D721Med (cell line): ENCODE measurements at places on chromosomes 1 and 21.
A peak's percentile ranks its signal among the peaks of the same experiment; 100 is the strongest.

- DNase-seq, result no peak
Measured at GRCh38 chr21:36261459-36261858, 58.5 kb upstream of the MORC3 start.

GRCh38 chr1:227131193-227131592 is 187.1 kb downstream of the CDC42BPA start:
- no peak for DNase-seq

DNA sequence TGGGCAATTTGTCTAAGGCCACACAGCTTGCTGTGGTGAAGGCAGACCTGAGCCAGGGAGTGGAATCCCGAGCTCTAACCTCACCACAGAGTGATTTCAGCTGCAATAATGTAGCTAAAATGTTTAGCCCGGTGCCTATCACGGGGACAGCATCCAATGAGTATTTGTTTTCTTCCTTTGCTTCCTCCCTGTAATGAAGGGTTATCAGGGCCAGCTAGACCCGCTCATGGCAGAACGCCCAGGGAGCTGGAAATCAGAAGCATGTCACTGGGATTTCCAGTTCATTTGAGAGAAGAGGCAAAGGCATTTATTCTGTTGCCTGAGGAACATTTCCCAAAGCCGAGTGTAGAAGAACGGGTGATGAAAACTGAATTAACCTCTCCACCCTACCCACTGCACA is 183.1 kb downstream of the ZSCAN20 start:
- DNase-seq, result no peak

DNA sequence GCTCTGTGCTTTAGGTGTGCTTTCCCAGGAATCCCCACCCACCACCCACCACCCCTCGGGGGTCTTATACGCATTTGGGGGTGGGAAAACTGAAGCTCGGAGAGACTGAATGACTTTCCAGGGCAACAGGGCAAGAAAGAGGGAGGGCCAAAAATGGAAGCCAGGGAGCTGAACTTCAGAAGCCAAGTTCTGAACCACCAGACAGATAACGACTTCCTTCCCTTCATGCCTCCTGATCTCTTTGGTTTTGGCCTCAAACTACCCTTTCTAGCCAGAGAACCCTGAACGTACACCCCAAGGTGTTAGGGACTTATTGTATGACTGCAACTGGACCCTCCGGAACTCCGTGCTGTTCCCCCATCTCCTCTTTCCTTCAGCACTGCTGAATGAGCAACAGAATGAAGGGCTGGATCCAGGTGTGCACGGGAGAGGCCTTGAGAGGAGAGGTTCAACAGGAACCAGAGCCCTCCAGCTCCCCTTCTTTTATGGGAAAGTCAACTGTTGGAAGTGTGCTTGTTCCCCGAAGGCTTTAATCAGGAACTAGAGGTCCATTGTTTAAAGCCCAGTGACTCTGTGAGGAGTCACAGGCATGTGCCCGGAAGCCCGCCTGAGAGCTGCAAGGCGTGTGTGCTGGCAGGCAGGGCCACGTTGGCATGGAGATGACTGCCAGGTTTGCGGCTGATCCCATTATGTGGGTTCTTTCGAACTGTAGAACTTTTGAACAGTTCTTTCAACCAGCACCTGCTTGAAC is 3.1 kb downstream of the BACE2 start:
- DNase-seq, result no peak

- DNase-seq, result no peak
Measured at GRCh38 chr1:57550092-57550491, 126.2 kb upstream of the DAB1 start.

- DNase-seq, result no peak
Measured at GRCh38 chr1:209685821-209686220, 10.6 kb downstream of the G0S2 start.

DNA sequence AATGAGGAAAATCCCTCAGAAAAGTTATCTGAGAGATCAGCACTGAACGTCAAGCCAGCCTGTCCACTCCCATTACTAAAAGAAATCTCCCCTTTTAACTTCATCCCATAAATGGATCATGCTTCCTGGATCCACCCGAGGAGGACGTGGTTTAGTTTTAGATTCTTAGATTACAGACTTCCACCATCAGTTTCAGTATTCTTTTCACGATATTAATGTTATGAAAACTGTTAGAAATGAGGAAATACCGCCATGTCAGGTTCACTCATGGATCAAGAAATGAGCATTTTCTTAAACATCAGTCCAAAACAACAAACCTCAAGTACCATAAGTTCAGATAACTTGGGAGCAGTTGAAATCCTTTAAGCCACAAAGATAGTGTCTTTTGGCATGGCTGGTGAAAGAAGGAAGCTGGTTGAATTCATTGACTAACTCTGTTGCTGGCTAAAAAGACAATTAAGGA is 49.8 kb downstream of the NFIA start:
- no peak for DNase-seq

DNA sequence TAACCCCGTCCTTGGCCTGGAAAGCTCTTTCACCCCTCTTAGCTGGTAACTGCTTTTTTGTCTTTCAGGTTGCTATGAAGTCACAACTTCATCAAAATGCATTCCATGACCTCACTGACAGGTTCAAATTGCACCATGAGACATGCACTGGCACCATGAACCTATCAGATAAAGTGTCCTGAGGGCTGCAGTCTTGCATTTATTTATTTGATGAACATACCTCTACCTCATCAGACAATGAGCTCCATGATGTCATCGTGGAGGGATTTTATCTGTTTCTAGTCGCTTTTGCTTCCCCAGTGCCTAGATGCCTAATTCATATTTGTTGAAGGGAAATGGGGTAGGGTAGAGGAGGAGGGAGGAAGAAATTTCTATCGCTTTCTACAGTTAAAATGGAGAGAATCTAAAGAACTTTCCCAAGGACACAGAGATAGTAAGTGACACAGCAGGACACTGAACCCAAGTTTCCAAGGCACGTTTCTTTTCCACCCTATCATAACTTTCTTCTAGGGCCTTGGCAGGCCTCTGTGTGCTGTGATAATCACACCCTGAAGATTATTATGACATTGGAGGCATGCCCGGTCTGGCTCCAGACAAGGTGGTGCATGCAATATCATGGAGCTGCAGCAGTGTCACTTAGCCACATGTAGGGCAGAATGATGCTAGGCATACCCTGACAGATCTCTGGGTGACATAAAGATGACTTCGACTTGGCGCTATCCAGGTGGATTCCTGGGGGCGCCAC is 69.5 kb downstream of the CD58 start:
- no peak for DNase-seq

DNA sequence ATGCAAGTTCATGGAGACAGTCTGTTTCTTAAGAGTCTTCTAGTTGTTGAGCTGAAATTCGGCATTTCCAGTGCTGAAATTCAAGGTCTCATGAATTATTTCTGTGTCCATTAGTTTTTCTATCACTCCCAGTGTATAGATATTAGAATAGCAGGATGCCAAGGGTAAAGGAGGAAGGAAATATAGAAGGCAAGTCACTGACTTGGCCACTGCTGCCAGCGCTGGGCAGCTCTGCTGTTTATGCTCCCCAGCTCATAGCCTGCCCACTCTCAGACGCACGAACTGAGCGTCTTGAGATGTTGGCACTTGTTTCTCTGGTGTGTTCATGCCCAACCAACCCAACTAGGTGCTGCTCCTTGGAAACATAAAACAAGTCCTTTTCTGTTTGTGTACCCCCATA is 110.1 kb downstream of the SLC45A1 start:
- DNase-seq, result no peak

- no peak for DNase-seq
Measured at GRCh38 chr1:68347415-68347814, 102.3 kb downstream of the RPE65 start.

- DNase-seq, result no peak
Measured at GRCh38 chr1:29991815-29992214, 731.6 kb downstream of the MATN1 start.

GRCh38 chr1:200206761-200207160 is 179.3 kb downstream of the NR5A2 start:
- no peak for DNase-seq

DNA sequence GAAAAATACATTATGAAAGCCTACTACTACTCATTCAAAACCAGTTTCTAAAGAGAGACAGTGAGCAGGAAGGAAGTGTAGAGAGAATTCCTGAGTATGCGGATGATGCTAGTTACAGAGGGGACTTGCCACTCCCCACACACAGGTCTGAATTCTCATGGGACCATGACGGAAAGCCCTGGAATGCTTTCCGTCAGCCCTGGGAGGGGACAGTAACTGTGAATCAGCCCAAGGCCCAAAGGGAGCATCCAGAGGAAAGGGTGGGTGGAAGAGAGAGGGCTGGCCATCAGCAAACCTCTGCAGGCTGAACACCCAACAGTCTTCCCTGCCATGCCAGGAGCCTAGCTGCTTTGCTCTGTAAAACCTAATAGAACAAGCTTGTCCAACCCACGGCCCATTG is 36.4 kb downstream of the RCSD1 start:
- DNase-seq, result no peak

- DNase-seq, result no peak
Measured at GRCh38 chr1:14261395-14261794, 337.1 kb upstream of the KAZN start.

- no peak for DNase-seq
Measured at GRCh38 chr1:32240140-32240951, 6.7 kb upstream of the FAM167B start.

GRCh38 chr1:226946285-226946684 is 6.2 kb downstream of the COQ8A start:
- no peak for DNase-seq

GRCh38 chr1:44820328-44821239 is 12.3 kb downstream of the BTBD19 start:
- DNase-seq, result no peak

GRCh38 chr1:161100556-161100955 is 2.4 kb downstream of the KLHDC9 start:
- DNase-seq, result no peak

GRCh38 chr1:236495467-236496112 is 28.2 kb upstream of the LGALS8 start:
- DNase-seq, result no peak

GRCh38 chr1:56547977-56548376 is 31.4 kb downstream of the PLPP3 start:
- no peak for DNase-seq

DNA sequence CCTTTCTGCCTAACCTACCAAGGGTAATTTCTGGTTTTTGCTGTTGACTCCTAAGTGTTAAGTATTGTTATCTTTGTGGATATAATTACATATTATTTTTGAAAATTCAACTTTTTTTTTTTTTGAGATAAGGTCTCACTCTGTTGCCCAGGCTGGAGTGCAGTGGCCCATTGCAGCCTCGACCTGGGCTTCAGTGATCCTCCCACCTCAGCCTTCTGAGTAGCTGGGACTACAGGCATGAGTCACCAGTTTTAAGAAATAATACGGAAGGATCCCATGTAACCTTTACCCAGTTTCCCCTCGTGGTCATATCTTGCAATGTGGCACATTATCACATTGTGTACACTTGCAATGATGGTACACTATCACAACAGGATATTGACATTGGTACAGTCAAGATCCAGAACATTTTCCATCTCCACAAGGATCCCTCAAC is 3.1 kb downstream of the CHD1L start:
- no peak for DNase-seq

DNA sequence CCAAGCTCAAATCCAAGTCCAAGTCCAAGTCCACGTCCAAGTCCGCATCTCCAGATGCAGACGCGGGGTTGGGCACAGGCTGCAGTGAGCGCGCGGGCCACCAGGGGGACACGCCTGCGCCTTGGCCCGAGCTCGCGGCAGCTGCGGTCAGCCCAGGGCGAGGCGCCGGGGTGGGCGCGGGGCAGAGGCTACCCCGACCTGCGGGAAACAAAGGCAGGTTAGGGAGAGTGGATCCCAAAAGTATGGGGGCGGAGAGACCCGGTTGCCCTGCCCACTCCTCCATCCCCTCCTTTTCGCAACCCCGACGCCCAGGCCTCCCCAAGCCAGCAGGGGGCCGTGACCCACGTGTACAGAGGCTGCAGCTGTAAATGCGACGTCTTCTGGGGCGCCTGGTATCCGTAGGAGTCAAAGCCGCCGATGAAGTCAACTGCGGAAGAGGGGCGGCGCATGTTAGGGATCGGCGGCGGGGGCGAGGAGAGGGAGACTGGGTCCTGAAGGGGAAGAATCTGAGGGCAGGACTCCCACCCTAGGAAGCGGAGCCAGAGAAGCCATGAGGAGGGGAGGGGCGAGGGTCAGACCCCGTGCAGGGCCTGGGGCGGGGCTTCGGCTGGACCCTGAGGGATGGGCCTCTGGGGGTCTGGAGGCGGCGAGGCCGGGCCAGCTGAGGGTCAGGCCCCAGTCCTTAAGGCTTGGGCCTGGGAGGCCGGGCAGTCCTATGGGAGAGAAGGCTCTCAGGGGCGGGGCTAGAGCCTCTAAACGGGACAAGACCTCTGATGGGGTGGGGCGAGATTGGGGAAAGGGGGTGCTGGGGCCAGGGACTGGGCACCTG is 58.0 kb downstream of the NKAIN1 start:
- no peak for DNase-seq

GRCh38 chr1:42177541-42177981 is 13.0 kb upstream of the GUCA2A start:
- DNase-seq, result no peak

GRCh38 chr1:112955773-112956543 is at the start of gene SLC16A1:
Gene SLC16A1 (minus strand): TSS chr1:112956196. CDS start chr1:112929308, 26,888 bp downstream.
- peak; percentile 50 for DNase-seq

- no peak for DNase-seq
Measured at GRCh38 chr1:153849487-153850185, 73.1 kb downstream of the GATAD2B start.

- DNase-seq, result no peak
Measured at GRCh38 chr1:80778094-80778840, 1022.5 kb upstream of the ADGRL2 start.

- DNase-seq, result no peak
Measured at GRCh38 chr1:180586671-180587155, 27.9 kb downstream of the OVAAL start.

GRCh38 chr1:82507011-82507410 is 706.3 kb downstream of the ADGRL2 start:
- DNase-seq, result no peak

- no peak for DNase-seq
Measured at GRCh38 chr21:45418301-45419071, 13.5 kb downstream of the COL18A1 start.

DNA sequence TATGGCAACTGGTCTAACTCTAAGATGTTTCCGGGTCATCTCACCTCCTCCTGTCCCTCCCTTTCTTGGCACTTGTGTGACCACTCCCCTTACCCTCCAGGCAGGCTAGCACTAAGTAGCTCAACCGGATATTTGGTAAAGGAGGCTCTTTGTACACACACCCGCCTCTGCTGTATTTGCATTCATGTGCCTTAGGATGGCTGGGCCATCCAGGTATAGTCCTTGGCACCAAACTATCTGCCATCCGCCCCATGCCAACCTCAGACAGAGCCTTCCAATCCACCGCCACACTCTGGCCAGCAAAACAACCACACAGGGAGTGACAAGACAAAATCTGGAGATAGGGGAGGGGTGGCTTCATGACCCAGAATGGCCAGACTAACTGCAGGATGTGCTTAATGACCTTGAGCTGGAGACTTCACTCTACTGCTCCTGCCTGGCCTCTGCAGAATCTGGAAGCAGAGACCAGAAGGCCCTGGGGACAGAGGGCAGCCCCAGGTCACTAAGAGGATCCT is 59.5 kb downstream of the CDK18 start:
- DNase-seq, result no peak

- no peak for DNase-seq
Measured at GRCh38 chr1:227934476-227935313, 13.0 kb downstream of the WNT9A start.
